ENCODE measurements at places on chromosomes 3 and 15. TPM values are rescaled to one million over a fixed set of nuclear protein-coding genes. Genes with fewer than 3 reads are reported as not detected.

Gene SI
- not detected for total RNA-seq

Gene LEKR1
- 1.2 TPM for total RNA-seq

Gene NRROS
- total RNA-seq, result 0.35 TPM

GRCh38 chr15:93189561-93189960 lies 100.5 kb upstream of the RGMA start:
- peak; percentile 23 for ATAC-seq

DNA sequence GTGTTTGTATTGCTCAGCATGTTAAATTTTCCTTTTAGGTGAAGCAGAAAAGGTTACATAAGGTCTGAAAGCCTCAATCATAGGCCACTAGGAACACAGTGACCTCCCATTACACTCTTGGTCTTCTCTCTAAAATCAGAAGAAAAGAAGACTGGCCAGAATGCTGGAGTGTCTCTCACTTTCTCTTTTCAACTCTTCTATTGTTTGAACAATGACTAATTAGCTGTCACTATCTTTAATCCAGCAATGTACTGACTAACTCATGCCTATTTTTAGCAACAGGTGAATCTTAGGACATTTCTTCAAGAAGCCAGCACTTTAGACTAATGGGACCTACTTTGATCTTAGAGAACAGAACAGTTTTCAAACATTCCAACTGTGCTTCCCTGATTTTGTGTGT lies 142.8 kb downstream of the TGFBR2 start:
- ATAC-seq, result no peak

DNA sequence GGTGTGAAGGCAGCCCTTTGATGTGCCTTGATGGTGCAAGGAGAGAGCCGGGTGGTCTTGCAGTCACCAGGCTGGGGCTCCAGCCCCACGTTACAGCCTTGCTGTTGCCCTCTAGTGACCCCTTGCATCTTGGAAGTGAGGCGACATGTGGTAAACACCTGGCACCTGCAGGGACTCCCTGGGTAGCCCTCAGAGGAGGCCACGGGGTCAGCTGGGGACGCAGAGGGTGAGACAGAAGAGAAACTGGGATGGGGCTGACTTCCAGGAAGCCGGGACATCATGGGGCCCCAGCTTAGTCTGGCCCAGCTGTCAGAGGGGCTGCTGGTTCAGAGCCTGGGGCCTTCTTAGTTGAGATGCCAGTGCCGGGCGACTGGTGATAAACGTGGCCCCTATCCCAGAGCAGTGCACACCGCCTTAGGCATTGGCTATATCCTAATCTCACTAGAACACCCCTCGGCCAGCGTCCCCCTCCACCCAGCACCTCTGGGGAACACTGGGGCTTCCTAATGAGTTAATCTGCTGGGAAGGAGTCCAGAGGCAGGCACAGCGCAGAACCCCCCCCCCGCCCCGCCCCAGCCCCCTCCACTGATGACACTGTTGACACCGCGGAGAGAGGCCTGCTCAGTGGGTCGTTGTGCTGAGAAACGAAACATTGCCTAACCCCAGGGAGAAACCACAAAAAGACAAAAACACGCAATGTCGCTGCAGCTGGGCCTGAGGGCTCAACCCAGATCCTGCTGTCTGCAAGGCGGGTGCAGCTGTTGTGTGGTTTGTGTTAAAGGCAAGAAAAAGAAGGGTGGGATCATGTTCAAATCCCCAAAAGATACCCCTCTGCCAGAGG lies 60.5 kb upstream of the KLF13 start:
- no peak for ATAC-seq

DNA sequence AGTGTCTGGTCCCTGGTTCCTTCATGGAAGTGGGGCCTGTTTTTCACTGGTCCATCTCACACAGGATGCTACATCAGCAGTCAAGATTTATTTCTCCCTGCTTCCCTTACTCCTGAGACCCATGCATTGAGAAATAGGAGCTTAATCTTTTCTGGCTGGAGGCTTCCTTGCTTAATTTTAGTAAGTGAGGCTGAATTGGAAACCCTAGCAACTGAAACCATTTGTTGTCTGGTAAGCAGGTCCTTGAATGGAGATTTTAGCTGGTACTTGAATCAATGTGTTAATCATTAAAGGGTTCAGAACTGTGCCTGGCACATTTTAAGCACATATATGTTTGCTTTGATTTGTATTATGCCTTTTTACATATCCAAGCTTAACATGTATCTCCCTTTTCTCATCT lies 20.2 kb upstream of the MEF2A start:
- no peak for ATAC-seq

- ATAC-seq, result no peak
Measured at GRCh38 chr3:52572221-52572620, 35.8 kb downstream of the UQCC5 start.

DNA sequence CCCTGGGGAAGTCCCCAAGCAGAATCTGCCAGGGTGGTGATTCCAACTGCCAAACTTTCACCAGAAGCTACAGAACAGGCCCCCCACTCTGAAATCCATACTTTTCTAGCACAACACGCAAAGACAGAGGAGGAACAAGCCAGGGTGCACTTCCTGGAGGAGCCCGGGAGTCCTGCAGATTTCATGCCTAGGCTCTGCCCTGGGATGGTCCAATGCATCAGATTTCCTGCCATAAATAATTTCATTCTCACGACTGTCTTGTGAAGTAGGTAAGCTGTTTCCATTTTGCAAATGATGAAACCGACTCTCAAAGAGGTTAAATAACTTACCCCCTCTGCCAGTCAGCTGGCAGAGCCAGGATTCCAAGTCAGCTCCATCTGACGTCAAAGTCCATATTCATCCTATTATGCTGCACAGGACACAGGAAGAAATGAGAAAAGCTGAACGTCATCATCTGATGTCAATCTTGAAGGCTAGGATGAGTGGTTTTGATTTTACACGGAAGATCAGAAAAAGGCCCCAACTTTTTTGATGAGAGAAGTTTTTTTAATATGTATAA lies 134.8 kb upstream of the IGF1R start:
- no peak for ATAC-seq

DNA sequence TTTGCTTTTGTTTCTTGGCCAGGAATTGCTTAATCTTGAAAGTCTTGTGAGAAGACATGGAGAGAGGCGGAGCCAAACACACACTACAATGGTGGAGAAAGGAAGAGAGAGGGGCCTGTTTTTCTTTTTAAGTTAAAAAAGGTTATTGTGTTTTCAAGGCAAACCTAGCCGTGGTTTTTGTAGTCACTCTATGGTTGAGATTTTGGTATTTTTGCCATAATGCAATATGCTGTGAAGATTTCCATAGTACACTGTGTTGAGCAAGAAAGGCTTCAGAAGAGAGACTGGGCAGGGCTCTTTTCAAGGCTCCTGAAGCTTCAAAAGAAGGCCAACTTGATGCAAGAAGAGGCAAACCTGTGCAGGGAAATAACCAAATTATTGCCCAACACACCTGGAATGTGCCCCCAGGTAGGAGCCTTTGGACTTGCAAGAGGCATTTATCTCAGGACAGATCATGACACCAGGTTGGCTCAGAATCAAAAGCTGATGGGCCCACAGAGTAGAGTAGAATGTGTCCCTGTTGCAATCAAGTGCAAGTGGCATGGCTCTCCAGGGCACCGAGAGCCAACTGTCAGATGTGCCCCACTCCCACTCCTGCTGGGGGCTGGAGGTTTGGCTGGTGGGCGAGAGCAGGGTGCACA lies 22.1 kb downstream of the AMOTL2 start:
- ATAC-seq, result no peak

DNA sequence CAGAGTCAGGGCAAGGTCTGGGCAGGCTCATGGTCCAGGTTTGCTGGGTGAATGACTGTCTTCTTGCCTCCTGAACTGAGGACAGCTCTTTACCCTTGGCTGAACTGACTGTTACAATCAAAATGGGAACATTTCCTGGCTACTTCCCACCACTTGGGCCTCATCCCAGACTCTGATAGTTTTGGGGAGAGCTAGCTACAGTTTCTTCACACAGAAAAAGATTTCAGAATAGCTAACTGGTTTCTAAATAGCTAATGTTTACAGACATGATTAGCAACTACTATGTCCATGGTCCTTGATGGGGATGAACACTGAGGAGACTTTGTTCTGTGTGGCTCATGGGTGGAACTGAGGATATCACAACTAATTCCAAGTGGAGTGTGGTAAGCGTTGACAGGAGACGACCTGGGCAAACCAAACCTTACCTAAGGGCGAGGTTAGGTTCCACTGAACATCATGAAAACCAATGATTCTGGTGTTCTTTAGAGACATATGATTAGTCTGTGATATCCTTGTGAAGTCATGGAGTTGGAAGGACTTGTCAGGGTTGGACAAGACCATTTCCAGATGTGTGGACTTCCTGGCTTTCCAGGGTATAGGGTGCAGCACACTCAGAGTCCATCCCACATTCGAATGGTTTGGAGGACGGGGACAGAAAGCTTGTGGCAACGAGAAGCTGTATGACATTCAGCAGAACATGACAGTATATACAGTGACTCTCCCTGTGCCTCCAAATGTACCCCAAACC lies 7.3 kb downstream of the ALPK3 start:
- ATAC-seq, result no peak

Measured in motor neuron (in vitro differentiated cells).